Inflammatory macrophage treated with lipopolysaccharide for 4 hours (primary cell): ENCODE measurements at places on chromosomes 5 and 9.
A peak's percentile ranks its signal among the peaks of the same experiment; 100 is the strongest.

DNA sequence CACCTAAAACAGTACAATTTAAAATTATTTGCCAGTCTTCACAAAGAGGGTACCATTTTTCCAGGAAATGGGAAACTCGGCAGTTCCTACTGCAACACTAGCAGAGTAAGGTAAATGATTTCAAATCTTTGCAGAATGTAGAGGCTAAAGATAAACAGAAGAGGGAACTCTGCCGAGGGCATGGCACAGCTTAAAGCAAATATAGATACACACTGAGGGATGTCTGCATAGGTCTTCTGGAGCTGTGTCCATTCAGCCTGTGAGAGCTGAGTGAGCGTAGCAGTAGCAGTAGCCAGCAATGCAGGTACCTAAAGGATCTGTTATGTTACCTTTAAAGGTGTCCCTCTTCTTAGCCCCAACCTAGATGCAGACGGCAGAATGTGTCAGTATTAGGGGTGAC lies 17.5 kb downstream of the CDKL3 start:
- no peak for DNase-seq

DNA sequence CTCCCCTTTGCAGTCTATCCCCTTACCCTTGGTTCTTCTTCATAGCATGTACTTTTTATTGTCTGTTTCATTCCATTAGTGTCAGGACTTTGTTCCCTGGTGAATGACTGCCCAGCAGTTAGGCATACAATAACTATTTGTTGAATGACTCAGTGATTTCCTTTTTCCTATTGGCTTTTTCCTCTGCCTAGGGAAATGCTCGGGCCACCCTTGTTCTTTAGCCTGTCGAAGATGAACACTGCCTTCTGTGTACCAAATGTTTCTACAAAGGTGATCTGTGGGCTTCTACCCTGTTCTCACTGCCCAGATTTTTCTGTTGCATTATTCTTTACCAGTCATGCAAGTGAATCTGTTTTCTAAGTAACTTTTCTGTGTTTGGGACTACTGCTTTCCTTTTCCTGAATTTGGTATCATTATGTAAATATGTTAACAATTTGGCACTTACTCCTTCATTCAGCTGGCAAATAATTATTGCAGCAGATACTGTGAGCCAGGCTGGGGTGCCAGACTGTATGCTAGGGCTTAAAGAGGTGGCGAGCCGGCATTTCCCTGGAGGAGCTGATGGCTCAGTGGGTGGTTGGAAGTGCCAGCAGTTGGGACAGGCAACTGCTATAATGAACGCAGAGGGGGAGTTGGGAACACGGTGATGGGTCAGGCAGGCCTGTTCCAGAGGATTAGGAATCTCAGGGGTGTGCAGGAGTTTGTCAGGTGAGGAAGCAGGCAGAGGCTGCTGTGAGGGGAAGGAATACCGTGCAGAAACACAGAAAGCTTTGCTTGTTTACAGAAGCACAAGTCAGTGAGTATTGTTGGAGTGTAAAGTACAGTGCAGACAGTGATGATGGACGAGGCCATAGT lies 30.6 kb downstream of the KDM4C start:
- DNase-seq, result no peak

GRCh38 chr5:57577432-57578175 lies 95.0 kb upstream of the ACTBL2 start:
- DNase-seq, result no peak

DNA sequence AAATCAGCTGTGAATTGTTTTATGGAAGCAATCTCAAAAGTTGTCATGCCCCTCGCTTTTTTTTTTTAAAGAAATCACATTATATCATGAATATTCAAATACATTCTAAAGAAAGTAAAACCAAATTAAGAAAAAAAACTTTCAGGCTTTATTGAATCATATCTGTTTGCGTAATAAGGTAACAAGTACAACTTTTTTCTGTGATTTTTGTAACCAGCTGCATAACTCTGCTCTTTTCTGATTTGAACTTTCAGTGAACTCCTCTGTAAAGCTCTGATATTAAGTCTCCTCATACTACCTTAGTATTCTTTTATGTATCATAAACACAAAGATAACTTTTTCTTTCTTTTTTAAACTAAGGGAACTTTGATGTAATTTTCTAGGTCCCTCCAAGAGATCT lies 65.3 kb downstream of the CWC27 start:
- DNase-seq, result peak; percentile 21

- DNase-seq, result no peak
Observed at GRCh38 chr5:128764601-128765310, 200.5 kb upstream of the SLC27A6 start.

DNA sequence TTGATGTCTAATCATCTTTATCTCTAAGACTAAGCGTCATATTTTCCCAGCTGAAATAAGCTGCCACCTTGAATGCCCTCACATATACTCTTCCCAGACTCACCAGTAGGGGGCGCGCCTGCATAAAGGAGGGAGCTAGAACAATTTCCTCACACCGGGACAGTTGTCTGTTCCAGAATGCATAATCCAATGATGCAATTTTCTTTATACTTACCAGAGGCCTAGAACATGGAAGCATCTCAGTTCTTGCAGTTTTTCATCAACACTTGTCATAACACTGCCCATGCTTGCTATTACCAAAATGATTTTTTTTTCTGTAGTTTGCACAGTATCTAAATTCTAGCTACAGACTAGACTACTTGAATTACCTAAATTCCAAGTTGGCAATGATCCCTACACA lies 203.9 kb downstream of the FRMD3 start:
- DNase-seq, result peak; percentile 80

- DNase-seq, result no peak
Observed at GRCh38 chr9:38183994-38184568, 115.1 kb upstream of the SHB start.

DNA sequence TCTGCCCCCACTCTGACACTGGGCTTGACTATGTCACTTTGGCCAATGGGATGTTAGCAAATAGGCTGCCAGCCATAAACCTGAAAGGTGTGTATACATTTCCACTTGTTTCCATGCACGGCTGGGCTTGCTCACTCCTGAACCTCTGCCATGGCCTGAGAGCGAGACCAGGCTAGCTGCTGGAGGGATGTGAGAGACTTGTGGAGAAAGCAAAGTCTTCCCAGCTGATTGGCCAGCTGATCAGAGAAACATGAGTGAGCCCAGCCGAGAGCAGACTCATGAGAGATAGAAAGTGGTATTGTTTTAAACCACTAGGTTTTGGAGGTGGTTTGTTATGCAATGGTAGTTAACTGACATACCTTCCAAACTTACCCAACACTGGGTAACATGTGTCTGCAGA lies 13.9 kb downstream of the FAM193B start:
- DNase-seq, result no peak

GRCh38 chr9:99303177-99303576 lies 81.1 kb downstream of the SEC61B start:
- peak; percentile 52 for DNase-seq

- DNase-seq, result no peak
Observed at GRCh38 chr5:140318792-140319191, 15.9 kb upstream of the PFDN1 start.

DNA sequence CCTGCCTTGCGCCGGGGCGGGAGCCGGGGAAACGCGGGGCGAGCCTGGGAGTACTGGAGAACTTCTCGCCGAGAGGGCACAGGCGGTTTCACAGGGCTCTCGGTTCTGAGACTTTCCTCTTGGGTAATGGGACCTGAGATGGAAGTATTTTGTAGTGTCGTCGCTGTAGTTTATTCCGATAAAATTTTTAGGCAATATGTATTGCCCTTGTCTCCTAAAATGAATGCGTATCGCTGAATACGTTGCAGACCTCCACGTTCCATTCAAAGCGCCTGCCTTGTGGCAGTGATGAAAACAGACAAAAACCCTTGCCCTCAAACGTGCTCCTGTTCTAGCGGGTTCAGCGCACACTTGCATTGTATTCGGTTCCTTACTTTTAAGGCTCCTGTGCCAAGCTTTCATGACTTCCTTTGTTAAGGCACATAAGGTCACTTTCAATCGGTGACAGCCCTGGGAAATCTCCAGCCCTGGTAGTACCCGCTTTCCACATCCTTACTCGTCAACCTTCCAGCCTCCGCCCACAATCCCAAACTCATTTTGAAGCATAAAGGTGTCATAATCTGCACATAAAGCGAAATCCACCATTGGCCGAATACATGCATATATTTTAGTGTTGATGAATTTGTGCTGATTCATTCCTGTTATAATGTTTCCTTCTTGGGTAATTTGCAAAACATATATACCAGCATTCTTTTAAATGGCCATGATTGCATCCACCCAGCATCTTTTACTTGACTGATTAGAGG lies 694 bp downstream of the RMI1 start:
- peak; percentile 74 for DNase-seq

- DNase-seq, result no peak
Observed at GRCh38 chr9:24413651-24414050, 132.0 kb downstream of the IZUMO3 start.

- DNase-seq, result no peak
Observed at GRCh38 chr5:11792621-11793020, 111.6 kb downstream of the CTNND2 start.

- DNase-seq, result no peak
Observed at GRCh38 chr9:73441890-73442818, 290.5 kb downstream of the ANXA1 start.

DNA sequence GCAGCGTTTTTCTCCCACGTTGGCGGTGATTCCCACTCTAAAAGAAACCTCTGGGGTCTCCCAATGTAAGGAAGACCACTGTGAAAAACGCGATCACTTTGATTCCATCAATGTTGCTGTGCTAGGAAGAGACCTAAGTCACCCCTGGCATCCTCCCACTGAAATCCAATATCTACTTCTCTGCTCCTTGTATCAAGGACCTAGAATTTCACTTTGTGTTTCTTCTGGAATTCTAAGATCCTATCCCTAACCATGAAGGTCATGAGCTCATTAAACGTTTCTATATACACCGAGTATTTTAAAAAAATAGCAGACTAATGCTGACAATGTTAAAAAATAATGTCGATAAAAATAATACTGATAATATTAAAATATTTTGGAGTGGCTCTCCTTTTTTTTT lies 118.8 kb upstream of the MYO10 start:
- DNase-seq, result no peak

DNA sequence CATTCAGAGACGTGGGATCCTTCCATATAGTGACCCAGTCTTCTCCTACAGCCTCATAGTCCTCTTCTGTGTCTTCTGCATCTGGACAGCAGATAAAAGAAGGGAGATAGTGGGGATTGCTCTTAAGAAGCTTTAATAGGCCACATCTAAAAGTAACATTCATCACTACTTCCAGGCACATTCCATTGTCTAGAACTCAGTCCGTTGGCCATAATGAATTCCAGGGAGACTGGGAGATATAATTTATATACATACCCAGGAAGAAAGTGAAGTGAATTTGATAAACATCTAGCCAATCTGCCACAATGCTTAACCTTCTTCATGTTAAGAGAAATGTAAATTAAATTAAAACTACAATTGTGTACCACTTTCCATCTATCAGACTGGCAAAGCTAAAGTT lies 22.5 kb upstream of the GLIPR2 start:
- DNase-seq, result no peak

- no peak for DNase-seq
Observed at GRCh38 chr5:128681764-128682592, 143.9 kb upstream of the FBN2 start.

GRCh38 chr5:14081791-14082190 lies 61.4 kb upstream of the TRIO start:
- DNase-seq, result no peak

GRCh38 chr9:5767968-5768932 lies 64.7 kb downstream of the ERMP1 start:
- DNase-seq, result peak; percentile 62

DNA sequence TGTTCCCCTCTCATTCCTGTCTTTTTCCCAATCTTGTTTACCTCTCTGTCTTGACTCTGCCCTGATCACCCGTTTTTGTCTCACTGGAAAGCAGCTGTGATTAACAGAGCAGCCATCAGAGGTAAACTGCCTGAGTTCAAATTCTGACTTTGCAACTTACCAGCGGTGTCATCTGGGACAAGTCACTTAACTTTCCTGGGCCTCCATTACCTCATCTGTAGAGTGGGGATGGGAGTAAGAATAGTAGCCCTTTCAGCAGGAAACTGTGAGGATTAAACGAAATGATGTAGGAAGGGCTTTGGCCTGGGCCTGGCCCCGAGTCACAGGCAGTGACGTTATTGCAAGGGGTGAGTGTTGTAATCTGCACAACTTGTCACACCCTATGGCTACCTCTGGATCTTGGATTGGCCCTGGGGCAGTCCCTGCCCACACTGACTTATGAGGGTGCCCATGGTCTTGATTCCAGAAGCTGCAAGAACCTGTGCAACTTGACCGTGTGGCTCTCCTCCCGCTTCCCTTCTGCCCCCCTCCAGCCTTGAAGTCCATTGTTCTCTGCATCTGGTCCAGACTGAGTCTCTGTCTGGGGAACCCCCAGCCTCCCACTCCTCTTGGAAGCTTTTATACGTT lies 657 bp upstream of the PCDH12 start:
- DNase-seq, result peak; percentile 95

DNA sequence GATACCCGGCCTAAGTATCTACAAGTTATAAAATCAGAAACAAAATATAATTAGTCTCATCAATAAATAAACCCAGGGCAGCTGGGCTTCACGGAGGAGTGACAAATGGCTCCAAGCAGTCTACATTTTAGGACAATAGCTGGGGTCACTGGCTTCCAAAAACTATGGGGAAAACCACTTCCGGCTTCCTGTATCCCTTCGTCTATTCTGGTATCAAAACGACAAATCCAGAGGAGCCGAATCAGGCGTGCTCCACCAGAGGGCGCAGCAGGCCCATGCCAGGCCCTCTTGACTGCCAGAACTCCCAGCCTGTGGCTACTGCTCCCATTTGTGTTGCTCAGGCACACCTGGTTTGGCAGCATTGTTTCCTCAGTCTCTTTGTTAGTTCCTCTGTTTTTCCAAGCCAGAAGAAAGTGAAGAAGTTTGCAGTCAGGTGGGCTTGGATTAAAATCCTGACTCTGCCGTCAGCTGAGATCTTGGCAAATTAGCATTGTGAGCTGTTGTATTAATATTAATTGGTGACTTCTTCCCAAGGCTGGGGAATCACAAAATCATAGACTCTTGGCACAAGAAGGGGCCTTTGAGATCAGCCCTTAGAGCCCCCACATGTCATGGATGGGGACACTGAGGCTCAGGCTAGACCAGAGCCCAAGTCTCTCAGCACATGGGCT lies 11.6 kb upstream of the RAB14 start:
- DNase-seq, result peak; percentile 84

DNA sequence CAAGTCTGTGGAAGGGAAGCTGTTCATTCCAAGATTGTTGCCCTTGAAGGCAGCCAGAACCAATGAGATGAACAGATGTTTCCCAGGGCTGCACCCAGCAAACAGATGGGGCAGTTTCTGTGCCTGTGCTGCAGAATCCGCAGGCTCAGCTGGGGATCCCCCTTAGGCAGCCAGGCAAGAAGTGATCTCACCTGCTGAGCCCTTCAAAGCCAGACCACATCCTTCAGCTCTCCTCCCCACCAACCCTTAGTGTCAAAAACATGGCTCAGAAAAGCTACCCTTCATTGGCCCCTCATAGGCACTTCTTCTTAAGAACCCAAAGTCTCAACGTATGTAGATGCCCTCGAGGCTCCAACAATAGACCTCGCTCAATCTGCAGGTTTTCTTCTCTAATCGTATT lies 626.7 kb downstream of the CCDC171 start:
- no peak for DNase-seq

- peak; percentile 80 for DNase-seq
Observed at GRCh38 chr5:40571729-40572128, 108.0 kb upstream of the PTGER4 start.

- peak; percentile 74 for DNase-seq
Observed at GRCh38 chr9:5441043-5441442, 3.3 kb upstream of the PLGRKT start.

- no peak for DNase-seq
Observed at GRCh38 chr5:115555084-115555633, 10.6 kb upstream of the FEM1C start.
